Activated CD4-positive, alpha-beta T cell treated with anti-CD3 and anti-CD28 coated beads for 36 hours (primary cell): ENCODE measurements at places on chromosomes 1 and 21. TPM values are rescaled to one million over a fixed set of nuclear protein-coding genes. Genes with fewer than 3 reads are reported as not detected.

USP25 gene
- 35.8 TPM for total RNA-seq

SH2D2A gene
- 189 TPM for total RNA-seq

MUTYH gene
- total RNA-seq = 48.6 TPM

DNA sequence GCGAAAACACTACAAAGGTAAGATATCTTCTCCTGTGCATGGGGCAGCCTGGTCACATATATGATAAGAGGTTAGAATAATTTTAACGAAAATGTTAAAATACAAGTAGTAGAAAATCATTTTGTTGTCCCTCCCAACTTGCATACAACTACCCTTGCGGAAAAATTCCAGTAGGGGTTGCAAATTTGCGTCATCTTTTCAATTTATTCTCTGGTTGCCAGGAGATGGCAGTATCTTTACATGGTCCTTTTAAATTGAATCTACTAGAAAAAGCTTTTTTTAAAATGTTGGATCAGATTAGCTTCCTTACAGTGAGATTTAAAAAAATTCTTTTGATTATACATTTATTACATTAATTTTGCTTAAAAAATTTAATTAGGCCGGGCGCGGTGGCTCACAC, 10.9 kb downstream of the S100PBP start:
- no peak for DNase-seq

DNA sequence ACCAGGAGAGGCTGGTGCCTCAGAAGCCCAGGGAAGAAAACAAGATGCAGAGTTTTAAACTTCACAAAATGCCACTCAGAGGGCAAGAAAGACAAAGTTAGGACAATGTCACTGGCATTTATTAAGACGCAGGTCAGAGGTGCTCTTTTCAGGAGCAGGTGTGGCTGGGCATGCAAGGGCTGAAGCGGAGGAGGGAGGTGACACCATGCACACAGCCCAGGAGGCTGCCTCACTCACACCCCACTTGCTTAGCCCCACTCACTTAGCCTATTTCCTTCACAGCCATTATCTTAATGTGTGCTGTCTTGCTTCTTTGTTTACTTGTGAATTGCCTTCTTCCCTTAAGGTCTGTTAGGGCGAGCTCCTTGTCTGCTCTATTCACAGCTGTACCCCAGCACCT, 17.2 kb downstream of the HIVEP3 start:
- no peak for DNase-seq

DNA sequence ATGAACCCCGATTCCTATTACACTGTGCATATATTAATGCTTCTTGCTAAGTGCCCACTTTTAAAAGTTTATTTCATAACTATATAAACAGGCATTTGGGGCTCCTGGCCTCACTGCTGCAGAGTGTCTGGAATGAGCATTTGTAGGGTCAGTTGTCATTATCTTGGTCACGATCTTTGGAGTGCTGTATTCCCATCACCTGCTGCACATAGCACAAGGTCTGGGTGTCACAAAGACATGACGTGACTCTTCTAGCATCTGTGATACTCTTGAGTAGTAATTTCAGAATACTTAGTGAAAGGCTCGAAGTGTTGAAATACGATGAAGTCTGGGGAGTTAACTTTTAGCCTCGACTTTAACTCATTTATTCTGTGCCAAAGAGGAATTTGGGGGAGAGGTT, 186.4 kb downstream of the FMN2 start:
- DNase-seq = no peak

DNA sequence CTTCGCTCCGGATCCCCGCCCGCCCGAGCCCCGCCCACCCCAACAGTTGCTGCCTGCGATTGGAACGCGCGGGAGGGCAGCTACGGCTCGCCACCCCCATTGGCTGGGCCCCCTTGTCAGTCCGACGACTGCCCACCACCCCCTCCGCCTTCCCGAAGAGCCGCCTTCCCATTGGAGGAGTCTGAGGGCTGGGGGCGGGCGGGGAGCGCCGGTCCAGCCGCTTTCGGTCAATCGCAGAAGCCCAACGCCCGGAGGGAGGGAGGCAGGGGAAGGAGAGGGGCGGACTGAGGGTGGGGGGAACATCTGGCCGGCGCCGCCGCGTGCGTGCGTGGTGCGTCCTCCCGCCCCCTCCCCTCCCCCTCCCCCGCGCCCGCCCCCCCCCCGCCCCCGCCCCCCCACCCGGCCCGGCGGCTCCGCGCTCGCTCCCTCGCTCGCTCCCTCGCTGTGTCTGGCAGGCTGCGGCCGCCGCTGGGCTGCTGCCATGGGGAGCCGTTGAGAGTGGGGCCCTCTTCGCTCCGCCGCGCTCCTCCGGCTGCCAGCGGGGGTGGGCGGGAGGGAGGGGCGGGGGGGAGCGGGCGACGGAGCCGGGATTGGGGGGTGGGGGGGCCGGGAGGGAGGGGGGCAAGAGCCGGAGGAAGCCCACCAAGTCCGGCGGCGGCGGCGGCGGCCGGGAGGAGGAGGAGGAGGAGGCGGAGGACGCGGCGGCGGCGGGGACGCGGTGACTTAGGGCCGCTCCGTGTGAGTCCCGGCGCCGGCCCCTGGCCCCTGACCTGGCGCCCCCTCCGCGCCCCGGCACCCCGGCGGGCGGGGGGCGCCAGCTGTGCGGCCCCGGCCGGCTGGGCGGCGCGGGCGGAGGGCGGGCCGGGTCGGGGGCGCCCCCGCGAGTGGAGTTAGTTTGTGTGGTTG, 2.6 kb upstream of the ZBTB18 start:
- peak; percentile 98 for DNase-seq

DNA sequence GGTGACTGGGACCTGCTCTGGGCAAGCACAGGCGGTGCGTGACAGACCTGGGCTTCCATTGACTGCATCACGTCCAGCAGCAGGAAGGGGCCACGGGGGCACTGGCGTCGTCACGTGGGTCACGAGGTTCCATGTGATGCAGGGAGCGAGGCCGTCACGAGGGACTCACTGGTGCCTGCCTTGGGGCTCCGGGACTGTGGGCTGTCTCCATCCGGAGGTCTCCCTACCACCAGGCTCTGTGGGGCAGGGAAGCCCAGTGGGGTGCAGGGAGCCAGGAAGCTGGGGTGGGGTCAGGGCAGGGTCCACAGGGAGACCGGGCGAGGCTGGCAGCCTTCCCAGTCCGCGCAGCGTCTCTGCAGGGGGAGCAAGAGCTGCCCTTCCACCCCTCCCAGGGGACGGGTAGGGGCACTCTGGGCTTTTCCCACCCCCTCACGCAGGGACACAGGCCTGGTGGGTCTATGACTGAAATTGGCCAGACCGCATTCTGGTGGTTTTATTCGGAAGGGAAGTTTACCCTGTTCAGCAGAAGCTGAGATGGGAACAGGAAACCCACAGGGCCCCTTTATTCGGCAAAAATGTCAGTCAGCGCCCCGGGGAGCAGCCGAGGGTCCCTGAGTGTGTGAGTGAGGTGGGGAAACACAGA, 416 bp upstream of the TNFRSF14 start:
- peak; percentile 92 for DNase-seq

DNA sequence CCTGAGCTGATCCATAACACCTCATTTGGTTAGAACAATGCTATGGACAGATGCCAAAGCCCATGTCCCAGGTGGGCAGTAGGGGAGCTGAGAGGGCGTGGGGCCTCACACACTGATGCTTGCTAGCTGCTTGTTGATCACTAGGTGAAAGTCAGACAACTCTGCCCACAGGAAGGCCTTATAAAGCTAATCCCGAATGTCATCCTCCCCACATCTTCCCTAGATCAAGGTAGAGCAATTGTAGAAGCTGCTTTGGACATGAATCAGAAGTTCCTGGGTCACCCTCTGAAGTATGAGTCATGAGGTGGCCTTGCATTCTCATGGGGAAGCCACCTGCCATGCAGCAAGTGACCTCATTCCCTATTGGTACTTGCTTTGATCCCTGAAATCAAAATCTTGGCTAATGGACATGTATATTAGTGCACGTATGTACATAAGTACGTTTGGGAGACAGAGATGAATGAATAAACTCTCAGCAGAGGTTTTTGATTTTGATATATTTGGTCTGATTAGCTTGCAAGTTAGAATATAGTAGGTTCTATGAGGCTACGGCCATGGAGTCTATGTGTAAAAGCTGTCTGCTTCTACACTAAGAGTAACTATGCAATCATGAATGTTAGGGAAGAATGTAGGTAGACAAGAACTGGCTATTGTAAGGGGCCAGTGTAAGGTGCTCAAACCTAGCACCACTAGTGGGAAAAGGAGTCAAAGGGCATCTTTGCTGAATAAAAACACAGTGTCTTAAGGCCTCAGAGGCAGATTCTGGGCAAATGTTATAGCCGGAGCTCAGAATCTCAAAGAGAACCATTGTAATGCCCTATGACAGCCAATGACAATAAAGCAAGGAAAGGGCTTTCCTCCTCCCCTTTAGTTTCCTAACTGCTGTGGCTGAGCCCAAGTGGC, 52.6 kb downstream of the ABCA4 start:
- DNase-seq = no peak

DNA sequence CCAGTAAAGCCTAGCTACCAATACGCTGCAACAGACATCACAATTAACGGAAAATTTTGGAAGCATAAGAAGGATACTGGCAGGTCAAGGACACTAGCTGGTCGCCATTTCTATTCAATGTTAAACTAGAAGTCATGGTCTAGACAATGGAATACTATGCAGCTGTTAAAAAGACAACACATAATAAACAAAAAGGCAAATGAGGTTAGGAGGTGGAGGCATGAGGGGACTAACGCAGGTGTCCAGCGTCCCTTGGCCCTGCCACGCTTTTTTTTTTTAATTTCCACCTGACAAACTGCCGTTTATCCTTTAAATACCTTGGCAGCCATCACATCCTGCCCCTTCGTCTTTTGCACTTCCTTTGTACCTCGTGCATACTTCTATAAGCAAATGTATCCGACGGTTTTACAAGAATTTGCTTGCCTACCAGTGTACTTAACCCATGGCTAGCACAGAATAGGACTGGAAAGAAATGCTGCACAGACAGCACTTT, 698 bp upstream of the SLC22A15 start:
- DNase-seq = no peak

DNA sequence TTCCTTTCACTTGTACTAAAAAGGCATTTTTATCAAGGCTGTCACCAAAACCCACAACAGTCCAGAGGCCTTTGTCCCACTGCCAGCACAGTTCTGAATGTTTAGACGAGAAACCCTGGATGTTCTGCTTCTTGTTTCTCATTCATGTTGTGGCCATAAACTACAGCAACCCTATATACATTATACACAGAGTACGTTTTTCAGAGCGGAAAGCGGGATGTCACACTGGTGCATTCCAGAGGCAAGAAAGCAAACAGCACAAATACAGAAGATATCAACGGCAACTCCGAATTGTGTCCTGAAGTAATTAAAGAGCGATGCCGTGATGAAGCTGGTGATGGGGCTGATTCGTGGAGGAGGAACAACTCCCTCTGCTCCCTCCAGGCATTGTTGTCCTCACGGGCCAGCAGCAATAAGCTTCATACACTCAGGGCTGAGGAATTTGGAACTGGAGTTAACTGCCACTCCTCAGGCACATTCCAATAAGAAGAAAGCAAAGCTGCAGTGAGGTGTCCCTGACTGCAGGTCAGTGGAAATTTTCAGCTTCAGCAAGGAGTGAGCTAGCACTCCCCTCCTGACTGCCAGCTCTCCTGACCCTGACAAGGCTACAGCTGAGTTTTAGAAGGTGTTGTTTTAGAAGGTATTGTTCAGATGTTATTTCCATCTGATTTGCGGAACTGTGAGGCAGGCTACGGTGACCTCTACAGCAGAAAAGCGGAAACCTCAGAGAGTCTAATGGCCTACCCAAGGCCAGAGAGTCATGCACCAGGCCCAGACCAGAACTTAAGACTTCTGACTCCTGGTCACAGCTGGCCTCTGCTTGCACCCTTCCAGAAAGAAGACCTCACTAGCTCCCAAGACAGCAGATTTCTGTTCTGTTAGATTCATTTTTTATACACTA, 149.0 kb downstream of the TGFBR3 start:
- no peak for DNase-seq

DNA sequence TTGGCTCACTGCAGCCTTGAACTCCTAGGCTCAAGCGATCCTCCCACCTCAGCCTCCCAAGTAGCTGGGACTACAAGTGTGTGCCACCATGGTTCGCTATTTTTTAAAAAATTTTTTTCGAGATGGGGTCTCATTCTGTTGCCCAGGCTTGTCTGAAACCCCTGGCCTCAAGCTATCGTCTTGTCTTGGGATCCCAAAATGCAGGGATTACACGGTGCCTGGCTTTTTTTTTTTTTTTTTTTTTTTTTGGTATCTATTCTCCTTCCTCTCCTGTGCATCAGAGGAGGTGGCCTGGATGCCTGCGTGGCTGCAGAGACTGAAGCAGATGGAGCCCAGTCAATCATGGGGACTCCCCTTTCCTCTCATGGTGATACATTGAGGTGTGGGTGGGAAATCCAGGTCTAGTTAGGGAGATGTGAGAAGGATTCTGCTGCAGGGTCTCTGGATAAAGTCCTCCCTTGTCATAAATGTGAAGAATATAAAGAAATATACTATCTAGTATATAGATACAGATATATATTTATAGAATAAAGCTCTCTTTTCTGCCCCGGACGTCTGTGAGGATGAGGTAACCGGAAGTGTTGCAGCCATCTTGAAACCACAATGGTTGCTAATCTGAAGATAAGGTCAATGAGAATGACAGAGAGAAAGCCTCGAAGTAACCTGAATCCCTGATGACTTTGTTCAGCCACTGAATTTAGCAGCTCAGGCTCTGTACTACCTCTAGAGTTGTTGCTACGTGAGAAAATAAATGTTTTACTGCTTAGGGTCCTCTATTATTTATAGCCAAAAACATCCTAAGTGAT, 19.5 kb upstream of the RGSL1 start:
- peak; percentile 61 for DNase-seq

GRCh38 chr1:6316240-6317097, 55.6 kb upstream of the GPR153 start:
- no peak for DNase-seq

- no peak for DNase-seq
These were observed 293.8 kb upstream of the PBX1 start for GRCh38 chr1:164265232-164265631.

DNA sequence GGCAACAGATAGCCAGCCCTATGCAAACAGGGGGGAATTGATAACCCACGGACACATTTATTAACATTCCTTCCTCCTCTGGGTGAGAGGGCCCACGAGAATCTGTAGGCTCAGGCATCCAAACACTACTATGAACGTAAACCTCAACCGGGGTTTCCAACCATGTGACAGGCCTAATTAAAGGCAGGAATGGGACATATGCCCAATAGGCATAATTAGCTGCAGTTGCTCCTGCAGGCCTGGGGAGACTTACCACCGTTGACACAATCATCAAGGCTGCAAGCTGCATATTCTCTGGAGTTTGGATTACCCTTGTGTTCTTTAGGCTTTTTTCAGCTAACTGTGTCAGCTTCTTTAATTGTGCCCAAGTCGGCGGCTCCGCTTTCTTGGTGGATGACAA, 22.2 kb upstream of the GBP1 start:
- no peak for DNase-seq

DNA sequence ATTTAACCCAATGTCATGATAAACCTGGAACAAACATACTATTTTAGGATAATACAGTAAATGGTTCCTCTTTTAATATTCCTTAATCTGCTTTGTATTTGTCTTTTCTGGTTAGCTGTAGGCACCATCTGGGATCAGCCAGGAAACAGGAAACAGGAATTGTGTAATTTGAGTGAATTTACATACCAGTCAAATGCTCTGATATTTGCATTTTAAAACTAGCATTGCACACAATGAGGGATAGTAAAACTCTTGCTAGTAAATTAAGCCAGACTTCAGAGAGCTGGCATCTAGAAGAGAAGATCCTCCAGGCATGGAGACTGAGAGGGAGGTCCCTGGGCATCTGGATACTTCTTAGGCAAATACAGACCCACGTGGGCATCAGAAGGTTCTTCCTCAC, 103.5 kb downstream of the HMCN1 start:
- no peak for DNase-seq
